ENCODE measurements at places on chromosomes 5 and 9.

- DNase-seq, result no peak
These were observed 141.6 kb upstream of the IL12B start for GRCh38 chr5:159471904-159472303.

GRCh38 chr9:136542241-136543040 lies 3.4 kb downstream of the NOTCH1 start:
- DNase-seq, result no peak

DNA sequence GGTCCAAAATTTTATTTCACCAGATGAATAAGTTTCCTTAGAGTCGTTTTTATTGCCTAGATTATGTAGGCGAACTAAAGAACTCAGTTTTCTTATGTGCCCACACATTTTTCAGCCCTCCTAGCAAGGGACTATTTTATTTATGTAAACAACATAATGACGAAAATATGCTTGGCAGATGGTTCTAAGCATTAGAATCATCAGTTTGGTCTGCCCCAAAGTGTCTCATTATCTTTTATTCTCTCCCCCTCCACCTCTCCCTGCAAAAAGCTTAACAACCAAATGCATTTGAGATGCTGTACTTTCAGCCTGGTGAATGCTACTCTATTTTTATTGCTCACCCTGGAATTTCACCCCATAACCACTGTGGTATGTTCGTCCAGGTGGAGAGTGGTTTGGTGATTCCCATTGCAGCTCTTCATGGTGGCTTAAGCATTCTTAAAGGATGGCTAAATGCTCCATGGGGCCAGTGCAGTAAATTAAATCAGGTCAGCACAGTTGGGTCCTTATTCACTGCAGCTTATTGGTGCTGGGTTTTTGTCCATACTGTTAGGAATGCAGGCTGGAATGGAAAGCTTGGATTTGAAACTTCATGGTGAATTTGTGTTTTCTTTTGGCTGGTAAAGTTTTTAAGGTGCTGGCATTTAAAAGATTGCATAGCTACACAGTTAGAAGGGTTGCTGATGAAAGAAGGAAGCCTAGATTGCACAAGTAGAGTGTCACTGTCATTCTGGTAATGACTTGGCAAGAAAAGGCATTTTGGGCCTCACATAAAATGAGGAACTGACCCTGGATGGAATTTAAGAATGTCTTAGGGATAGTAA lies 39.2 kb downstream of the TLE4 start:
- peak; percentile 60 for DNase-seq

DNA sequence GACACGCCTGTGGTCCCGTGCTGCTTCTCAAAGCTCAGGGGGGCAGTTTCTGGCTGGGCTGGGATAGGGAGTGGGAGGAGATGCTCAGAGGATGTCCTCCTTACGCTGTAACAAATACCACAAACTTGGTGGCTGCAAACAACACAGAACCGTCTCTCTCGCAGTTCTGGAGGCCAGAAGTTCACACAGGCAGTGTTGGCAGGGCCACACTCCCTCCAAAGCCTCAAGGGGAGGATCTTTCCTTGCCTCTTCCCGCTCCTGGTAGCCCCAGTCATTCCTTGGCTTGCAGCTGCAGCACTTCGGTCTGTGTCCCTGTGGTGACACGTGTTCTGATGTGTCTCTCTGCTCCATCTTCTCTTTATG lies 10.4 kb upstream of the ORM1 start:
- no peak for DNase-seq

DNA sequence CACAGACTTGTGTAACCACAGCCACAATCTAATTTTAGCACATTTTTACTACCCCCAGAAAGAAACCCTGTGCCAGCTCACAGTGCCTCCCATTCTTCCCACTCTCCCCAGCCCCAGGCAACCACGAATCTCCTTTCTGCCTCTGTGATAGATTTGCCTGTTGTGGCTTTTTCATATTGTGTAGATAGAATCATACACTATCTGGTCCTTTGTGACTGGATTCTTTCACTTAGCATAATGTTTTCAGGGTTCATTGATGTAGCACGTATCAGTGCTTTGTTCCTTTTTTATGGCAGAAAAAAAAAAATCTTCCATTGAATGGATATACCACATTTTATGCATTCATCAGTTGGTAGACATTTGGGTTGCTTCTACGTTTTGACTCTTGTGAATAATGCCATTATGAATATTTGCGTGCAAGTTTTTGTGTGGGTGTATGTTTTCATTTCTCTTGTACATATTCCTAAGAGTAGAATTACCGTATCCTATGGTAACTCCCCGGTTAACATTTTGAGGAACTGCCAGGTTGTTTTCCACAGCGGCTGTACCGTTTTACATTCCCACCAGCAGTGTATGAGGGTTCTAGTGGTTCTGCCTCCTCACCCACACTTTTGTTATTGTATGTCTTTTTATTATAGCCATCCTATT lies 64.5 kb downstream of the RCL1 start:
- DNase-seq, result no peak

DNA sequence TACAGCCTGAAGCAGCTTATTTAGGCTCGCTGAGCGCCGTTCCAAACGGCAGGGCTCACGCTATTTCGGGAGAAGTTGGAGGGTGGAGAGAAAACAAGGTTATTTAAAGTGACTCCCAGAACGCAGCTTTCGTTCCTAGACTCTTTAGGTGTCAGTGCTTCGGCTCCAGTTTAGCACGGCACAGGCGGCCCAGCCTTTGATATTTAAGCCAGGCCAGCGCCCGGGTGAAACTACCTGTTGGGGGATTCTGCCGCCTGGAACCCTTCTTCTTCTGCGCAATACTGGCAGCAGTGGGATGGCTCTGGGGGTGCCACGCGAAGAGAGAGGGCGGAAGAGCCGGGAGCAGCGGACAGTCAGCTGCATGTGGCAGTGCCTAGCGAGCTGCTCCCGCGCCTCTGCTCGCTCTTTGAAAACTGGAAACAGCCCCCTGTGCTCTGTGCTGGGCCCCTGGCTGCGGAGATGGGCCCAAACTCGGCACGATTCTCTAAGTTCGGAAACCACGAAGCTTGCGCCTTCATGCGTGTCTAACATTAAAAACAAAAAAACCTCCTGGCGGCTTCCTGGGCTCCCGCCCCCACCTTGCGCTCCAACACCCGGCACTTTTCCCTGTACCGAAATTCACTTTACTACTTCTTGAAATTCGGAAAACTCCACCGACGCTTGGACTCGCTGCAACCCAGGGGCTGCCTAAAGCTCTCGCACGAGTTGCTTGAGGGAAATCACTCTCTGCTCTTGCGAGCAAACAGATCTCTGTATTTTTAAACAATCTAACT lies 34.6 kb upstream of the NFIB start:
- no peak for DNase-seq

GRCh38 chr5:149223081-149223848 lies 48.4 kb upstream of the AFAP1L1 start:
- no peak for DNase-seq

DNA sequence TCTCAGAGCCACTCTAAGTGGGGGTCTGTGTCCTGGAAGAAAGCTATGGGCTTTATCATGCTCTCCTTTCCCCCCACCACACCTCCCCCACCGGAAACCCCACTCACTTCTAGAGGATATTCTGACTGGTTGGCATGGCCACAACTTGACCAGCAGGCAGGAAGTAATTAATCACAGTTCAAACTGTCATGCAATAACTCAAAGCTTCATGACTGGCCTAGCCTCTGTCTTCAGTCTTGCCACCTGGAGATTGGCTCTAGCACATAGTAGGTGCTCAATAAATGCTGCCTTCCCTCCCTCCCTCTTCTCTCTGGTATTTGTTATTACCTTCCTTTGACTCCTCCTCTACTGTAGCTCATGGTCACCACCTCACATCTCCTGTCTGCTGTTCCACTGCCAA lies 124.7 kb downstream of the GABBR2 start:
- no peak for DNase-seq

Measured in GDM1 (cell line).